Cardiac muscle cell (in vitro differentiated cells and primary cell): ENCODE measurements at places on chromosomes 1 and 21.

DNA sequence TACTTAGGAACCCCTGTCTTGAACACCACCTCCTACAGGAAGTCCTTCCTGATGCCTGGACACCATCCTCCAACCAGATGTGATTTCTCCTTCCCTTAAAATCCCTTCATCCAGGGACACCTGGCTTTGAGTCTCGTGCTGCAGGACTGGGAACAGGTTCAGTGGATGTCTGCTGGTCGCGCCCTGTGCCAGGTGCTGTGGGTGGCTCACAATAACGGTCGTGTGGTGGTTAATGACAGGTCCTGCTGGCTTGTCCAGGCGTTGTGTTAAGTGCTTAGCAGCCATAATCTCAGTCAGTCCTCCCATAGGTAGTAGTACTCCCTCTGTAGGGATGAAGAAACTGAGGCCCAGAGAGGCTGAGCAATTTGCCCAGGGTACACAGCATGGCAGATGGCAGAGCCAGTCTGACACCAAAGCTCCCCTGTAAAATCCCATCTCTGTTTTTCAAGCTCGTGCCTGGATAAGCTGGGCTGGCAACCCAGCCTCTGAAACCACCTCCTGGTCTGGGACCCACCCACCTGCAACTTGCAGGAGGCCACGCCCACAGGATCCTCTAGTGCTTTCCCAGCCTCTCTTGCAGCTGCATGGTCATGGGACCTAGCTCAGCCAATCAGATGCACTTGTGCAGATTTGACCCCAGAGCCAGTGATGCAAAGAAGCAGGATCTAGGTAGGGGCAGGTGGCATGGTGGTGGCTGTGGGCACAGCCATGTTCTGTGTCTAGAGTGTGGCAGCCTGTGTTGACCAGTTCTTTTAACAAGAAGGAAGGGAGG is 106.0 kb upstream of the IFFO2 start:
- DNase-seq, result no peak

DNA sequence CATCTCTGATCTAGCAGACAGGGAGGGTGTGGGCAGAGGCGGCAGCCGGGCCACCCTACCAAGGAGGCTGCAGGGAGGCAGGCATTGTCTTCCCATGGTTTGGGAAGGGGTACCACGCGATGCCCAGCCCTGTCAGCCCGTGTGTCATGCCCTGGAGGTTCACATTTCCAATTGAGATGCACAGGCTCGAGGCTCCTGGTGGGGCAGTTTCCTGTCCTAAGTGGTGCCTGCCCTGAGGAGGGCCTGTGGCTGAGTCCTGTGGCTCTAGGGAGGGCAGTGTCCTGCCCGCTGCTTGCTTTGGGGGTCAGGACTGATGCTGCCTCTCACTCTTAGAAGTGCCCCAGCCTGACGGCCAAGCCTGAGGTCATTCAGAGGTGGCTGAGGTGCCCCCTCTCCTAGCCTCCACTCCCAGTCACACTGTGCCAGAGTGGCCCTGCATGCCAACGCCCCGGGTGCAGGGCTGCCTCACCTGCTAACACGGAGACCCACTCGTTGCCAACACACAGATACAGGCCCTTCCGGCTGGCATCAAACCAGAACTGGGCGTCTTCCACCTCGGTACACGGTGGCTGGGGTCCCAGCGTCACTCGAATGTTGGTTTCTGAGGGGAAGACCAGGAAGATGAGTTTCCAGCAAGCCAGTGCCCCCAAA is 11.9 kb downstream of the KRTAP10-1 start:
- DNase-seq, result no peak

GRCh38 chr1:110481968-110482623 is 31.1 kb downstream of the PROK1 start:
- DNase-seq, result no peak

DNA sequence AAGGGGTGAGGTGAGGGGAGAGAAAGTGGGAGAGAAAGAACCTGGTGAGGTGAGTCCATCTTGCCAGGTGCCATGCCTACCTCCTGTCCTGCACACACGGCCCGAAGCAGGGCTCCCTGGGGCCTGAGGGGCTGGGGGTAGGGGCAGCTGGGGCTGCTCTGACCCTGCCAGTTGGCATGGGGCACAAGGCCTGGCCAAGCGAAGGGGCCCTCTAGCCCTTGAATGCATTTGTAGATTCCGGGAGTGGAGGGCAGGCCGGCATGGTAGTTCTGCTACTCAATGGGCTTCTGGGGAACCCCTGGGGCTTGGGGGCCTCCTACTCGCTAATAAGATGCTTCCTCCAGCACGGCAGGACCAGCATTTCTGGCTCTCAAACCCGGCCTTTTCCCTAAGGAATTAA is 3.6 kb upstream of the PRDM16 start:
- no peak for DNase-seq

DNA sequence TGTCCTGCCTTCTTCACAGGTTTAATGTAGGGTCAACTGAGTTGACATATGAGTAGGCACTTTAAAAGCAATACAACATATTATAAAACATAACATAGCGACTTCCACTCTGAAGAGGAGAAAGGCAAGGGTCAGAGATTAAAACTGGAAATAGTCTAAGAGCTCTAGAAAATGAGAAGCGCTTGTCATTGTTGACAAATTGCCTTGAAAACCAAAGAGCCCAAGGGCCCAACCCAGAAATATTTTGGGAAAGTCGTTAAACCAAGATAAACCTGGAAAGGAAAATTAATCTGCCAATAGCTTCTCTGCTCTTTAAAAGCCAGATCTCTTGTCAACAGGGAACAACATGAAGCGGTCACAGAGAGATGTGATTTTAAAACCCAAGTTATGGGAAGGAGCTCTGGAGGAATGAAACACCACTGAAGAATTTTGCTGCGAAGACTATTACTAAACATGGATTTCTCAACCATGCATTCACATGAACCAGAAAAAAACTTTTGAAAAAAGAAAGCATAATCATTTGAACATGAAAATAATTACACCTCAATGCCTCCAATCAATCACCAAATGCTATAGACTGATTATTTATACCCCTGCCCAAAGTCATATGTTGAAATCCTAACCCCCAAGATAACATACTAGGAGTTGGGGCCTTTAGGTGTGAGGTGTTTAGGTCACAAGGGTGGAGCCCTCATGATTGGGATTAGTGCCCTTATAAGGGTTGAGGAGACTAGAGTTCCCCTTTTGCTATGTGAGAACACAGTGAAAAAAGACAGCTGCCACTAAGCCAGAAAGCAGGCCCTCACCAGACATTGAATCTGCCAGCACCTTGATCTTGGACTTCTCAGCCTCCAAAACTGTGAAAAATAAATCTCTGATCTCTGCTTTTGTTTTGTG is 33.0 kb upstream of the MTF1 start:
- DNase-seq, result no peak

DNA sequence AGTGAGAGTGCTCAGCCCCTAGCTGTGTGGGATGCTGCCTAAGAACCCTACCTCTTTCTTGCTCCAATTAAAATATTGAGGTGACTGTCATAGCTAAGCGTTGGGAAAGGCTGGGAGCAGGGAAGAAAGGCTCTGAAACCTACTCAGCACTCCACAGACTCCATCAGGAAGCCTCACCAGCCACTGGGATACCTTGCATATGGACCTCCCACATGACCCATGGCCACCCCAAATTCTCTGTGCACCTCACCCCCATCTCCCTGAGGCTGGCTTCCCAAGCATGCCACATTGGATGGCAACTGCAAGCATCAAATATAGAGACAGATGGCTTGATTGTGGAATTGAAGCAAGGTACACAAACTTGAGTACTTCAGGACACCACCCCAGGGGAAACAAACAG is 41.8 kb downstream of the FLVCR1 start:
- DNase-seq, result no peak

GRCh38 chr21:38327984-38328383 is 71.2 kb downstream of the KCNJ15 start:
- DNase-seq, result no peak

- DNase-seq, result no peak
Measured at GRCh38 chr1:230230273-230230672, 163.2 kb downstream of the GALNT2 start.

- DNase-seq, result peak; percentile 79
Measured at GRCh38 chr1:96236156-96236739, 485.3 kb upstream of the PTBP2 start.

- DNase-seq, result no peak
Measured at GRCh38 chr1:150516616-150517015, 1.1 kb downstream of the FALEC start.

DNA sequence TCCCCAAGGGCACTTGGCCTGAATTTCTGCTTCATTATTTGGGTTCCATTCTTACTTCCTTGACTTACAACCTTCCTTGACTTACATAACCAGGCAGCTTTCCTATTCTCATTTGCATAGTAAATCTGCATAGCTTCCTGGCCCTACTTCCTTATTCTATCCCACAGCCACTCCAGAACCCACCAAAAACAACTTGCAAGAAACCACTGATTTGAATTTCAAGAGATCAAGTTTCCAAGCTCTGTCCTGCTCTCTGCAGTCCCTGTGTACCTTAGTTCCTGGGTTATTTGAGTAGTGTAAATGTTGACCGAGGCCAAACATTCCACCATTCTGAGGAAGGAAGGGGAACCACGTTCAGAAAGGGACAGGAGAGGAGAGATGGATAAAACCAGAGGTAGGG is 603.3 kb downstream of the PTPRC start:
- no peak for DNase-seq

DNA sequence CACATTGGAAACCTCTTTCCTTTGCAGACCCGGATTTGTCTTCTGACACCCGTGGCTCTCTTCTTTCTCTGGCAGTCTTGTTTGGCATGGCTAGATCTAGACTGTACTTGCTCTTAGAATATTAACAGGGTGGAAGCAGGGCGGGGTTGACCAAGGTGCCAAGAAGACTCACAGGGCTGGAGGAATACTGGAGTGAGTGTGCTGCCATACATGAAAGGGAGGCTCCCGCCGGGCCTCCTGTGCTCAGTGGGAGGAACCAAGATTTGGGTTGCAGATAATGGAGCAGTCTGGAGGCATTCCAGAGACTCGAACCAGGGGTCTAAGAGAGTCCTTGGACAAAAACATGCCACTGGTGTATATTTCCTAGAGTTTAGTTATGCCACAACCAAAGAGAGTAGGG is 27.6 kb upstream of the SNX27 start:
- DNase-seq, result no peak

DNA sequence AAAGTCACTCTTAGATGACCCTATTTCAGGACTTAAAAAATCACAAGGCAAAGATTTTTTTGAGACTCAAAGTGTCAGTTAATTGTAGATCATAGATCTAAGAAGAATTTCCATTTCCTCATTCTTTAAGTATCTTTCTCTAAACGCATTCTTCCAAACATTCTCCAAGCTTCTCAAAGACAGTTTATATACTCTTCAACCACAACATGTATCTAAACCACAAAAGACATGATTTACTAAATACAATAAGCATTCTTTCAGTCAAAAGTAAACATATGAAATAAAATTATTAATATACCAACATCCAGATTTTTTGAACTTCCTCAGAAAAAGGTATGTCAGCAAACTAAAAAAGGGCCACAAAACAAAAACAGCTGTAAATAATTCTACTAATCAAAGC is 24.4 kb downstream of the RC3H1 start:
- no peak for DNase-seq

GRCh38 chr1:245107776-245108114 is 47.0 kb upstream of the KIF26B start:
- no peak for DNase-seq

DNA sequence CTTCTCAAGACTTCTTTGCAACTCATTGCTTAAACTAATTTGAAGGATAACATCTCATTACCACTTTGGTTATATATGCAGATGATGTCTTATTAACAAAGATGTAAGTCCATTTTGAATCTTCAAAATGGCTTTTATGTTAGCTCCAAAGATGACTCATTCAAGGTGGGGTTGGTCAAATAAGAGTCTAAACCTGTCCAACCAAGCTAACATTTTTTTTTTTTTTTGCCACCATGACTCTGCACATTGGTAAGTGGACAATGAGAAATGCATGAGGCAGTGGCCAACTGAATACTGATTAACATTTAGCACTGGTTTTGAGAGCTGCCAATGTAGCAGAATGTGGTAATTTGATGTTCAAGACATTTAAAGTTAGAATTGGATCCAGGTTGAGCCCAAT is 278 bp upstream of the KRTAP27-1 start:
- no peak for DNase-seq

- DNase-seq, result no peak
Measured at GRCh38 chr1:27513528-27513927, 23.6 kb upstream of the WASF2 start.

- no peak for DNase-seq
Measured at GRCh38 chr1:169779970-169780369, 14.7 kb downstream of the METTL18 start.

GRCh38 chr1:151915061-151915686 is 5.9 kb upstream of the THEM4 start:
- no peak for DNase-seq

DNA sequence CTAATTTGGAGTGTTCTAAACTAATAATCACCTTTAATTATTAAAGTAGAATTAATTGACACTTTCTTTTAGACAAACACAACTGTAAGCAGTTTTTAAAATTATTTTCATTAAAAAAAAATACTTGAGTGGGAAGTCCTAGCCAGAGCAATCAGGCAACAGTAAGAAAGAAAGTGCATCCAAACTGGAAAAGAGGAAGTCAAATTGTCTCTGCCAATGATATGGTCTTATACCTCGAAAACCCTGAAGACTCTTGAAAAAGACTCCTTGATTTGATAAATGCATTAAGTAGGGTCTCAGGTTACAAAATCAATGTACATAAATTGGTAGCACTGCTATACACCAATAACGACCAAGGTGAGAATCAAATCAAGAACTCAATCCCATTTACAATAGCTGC is 83.0 kb upstream of the GADD45A start:
- no peak for DNase-seq

DNA sequence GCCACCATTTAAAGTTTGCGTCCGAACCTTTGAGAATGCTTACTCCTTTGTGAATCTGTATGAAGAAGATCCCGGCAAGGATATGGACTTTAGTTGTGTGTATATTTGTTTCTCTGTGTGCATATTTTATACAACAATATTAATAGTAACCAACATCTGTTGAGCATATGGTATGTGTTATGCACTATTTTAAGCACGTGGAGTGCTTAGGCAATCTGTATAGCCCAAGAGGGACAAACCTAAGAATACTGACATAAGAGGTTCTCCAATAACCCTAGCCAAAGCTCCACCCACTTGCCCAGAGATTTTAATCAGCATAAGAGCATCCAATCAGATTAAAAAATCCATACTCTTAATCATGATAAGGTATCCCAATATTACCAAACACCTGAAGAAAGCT is 92.7 kb downstream of the MAB21L3 start:
- DNase-seq, result no peak

- DNase-seq, result peak; percentile 48
Measured at GRCh38 chr1:150575518-150576366, 3.7 kb downstream of the MCL1 start.
